ENCODE measurements at places on chromosomes 5 and 9.

DNA sequence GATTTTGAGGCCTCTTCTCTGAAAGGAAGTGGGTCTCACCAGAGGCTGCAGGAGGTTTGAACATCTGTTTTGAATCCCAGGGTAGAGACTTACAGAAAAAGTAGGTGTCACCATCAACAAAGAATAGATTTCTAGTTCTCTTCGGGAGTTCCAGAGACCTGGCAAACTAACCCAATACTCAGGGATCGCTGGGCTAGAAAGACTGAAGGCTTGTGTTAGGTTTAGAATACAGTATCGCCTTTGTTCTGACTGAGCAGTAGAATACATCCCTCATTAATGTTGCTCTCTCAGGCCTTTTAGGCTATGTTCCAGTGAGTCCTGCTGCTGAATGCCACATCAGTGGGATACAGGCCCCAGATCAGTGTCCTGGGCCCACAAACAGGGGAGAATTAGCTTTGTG lies 27.2 kb downstream of the RUSC2 start:
- no peak for DNase-seq

GRCh38 chr5:54421976-54422375 lies 33.5 kb upstream of the HSPB3 start:
- DNase-seq, result no peak

- no peak for DNase-seq
Measured at GRCh38 chr9:21153336-21154017, 11.8 kb upstream of the IFNW1 start.

- no peak for DNase-seq
Measured at GRCh38 chr5:33072296-33072695, 361.2 kb downstream of the NPR3 start.

GRCh38 chr5:91271999-91272398 lies 111.1 kb downstream of the ARRDC3 start:
- no peak for DNase-seq

GRCh38 chr9:79974806-79975422 lies 403.1 kb downstream of the TLE4 start:
- no peak for DNase-seq

DNA sequence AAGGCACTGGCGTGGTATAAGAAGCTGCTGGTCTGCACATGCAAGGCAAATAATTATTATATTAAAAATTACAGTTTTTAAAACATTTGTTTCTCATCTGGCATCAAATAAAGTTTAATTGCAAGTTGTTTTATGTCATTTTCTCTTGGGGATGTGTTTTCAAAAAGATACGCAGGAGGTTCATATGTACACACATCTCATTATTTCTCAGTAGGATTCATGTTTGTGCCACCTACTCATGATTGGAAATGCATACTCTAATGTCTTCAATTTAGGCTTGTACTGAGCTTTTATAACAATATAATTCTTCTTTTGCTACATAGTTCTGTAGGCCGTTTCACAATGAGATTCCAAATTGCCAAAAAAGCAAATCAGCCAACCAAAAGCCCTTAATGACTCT lies 244.2 kb upstream of the MEF2C start:
- DNase-seq, result no peak

DNA sequence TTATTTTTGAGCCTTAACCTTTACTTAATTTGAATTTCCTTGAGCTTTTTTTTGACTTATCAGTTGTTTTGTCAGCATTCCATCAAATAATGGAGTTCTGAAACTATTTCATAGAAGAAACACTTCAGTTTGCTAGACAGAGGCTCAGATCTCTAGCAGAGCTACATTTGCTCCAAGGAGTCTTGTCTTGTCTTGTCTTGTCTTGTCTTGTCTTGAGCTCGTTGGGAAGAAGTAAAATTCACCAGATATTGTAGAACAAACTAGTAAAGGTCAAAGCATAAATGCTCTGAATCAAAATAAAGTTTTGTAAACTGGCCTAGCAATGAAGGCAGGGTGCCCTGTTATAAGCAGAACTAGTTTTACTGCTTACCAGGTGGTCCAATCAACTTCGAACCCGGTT lies 33.5 kb downstream of the RAB24 start:
- DNase-seq, result no peak

DNA sequence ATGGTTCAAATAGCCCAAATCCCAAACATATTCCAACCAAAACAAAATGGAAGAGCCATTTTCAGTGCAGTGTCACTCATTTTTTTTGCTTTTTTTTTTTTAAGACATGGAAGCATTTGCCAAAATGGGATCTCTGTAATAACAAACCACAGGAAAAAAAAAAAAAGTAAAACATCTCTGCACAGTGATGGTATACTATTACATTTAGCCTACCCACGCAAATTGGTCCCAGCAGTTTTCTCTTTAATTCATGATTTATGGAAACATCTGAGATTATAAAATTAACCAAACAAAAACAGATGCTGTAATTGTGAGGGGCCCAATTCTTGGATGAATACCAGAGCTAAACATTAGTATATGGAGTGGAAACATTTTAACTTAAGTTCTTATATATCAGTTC lies 566.6 kb downstream of the ZNF608 start:
- no peak for DNase-seq

GRCh38 chr9:21381448-21382339 lies 3.5 kb downstream of the IFNA2 start:
- DNase-seq, result no peak

GRCh38 chr9:129451669-129452068 lies 169.2 kb downstream of the C9orf50 start:
- no peak for DNase-seq

GRCh38 chr5:177312649-177313181 lies 1.0 kb upstream of the MXD3 start:
- no peak for DNase-seq

DNA sequence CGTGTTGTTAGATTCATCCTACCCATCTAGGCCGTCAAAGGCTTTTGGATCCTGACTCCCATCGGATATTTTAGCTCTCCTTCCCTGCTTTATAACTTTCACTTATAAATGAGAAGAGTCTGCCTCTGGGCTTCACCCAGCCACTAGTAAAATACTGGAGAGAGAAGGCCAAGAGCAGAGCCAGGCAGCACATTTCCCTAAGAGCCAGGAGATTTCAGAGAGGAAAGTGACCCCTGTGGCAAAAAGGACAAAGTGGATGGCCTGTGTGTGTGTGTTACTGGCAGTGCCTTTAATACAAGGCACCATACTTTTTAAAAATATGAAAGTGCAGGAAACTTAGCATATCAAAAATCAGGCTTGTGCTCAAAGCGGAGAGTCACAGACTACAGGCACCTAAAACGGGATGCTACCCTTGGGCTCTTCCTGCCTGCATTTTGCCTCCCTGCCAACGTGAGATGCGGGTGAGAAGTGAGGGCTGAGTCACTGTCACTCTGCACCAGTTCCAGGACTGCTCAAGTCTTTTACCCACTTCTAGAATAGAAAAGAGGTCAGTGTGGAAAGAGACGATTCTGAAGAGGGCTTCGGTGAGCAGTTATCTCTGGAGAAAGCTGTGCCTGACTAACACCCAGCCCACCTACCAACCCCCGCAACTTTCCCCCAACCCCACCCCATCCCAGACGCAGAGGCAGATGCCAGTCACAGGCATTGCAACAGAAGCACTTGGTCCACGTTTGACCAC lies 15.9 kb downstream of the NFIL3 start:
- DNase-seq, result no peak

DNA sequence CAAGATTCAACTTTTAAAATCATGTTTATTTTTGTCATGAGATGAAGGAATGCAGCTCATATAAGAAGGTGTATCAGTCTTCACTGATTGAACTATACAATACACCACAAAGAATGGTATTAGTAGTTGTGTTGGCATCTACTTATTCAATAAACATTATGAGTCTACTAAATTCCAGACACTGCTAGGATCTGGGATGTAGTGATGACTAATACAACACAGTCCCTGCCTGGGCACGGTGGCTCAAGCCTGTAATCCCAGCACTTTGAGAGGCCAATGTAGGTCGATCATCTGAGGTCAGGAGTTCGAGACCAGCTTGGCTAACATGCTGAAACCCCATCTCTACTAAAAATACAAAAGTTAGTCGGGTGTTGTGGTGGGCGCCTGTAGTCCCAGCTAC lies 171.4 kb upstream of the NFIB start:
- DNase-seq, result no peak

DNA sequence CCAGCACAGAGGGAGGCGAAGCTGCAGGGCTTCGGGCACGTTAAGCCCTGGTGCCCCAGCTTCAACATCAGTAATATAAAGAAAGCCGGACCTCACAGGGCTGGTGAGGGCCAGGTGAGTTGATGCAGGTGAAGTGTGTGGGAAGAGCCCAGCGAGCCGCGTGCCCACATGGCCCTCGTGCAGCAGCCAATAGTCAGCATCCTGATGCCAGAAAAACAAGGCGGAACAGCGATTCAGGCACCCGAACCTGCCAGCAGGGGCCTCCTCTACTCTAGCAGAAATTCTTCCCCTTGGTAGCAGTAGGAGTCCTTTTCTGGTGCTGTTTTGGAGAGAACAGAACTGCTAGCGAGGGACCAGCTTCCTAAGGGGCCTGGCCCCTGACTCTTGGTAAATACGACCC lies 7.8 kb downstream of the MED10 start:
- no peak for DNase-seq

DNA sequence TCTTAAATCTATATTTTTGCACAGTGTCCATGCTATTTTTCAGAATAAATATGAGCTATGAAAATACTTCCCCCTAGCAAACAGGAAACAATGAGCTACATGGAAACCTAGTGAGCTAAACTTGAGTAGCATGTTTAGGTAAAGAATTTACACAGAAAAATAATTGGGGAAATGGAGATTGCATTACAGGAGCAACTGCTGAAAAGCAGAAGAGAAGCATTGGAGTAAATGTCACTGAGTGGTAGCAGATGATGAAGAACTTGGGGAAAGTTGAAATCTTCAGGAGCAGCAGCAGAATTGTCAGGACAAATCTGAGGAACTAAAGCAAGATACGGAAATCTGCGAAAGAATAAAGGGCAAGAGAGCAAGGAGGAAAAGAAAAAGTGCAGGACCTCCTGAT lies 610.3 kb downstream of the TLE1 start:
- no peak for DNase-seq

GRCh38 chr5:180990882-180991242 lies 2.2 kb downstream of the BTNL3 start:
- no peak for DNase-seq

GRCh38 chr9:128556276-128556675 lies 3.9 kb downstream of the SPTAN1 start:
- DNase-seq, result no peak

Data from cerebellar nuclear complex (tissue), 1 donor.